COR-L47 (cell line): ENCODE measurements at places on chromosomes 12 and 14.

GRCh38 chr12:124753993-124754392, 109.7 kb downstream of the SCARB1 start:
- DNase-seq: no peak

DNA sequence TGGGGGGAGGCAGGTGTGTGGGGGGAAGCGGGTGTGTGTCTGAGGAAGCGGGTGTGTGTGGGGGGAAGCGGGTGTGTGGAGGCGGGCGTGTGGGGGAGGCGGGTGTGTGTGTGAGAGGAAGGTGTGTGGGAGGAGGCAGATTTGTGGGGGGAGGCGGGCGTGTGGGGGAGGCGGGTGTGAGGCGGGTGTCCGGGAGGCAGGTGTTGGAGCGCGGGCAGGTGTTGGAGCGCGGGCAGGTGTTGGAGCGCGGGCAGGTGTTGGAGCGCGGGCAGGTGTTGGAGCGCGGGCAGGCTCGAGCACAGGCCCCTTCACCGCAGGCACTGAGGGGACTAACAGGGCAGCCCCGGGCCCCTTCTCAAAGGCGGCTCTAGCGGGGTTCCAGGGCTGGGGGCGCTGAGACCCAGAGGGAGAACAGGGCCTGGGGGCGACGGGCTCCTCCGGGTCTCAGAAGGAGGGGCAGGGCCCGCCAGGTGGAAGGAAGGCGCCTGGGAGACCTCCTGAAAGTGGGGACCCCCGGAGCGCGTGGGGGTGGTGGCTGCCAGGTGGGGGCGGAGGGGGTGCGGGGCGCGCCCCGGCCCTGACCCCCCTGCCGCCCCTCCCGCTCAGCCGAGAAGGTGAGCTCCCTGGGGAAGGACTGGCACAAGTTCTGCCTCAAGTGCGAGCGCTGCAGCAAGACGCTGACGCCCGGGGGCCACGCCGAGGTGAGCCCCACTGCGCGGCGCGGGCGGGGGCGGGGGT, 3.2 kb downstream of the CRIP2 start:
- DNase-seq: no peak

DNA sequence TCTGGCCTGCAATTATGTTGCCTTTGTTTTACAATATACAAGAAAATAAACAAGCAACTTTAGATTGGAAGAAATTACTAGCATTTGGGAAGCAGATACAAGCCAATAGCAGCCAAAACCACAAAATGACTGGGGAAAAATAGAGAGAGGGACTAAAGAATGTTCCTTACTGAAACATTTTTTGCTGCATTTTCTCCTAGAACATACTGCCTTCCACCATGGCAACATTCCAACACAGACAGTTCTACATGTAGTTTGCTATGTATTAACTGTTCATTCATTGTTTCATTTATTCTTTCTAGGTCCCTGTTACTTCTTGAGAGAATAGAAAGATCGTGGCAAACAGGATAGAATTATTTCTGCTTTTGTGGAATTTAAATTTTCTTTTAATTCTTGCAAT, 530.2 kb downstream of the RPS29 start:
- DNase-seq: no peak

DNA sequence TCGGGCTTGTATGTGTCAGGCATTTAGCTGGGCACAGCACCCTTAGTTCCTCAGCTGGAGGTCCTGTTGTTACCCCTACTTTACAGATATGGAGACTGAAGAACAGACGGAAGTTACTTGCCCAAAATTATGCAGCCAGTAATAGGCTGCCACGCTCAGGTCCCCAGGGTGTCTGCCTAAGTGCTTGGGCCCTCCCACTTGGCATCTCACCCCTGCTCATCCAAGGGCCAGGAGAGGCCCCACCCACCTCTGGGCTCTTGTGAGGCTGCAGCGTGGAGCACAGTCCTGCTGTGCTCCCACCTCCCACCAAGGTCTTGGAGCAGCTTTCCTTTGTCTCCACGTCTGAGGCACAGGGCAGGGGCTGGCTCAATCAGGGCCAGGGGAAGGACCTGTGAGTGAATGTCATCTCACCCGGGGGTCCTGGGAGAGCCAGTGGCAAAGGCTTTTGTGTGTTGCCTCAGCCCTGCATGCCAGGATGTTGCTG, 64.6 kb downstream of the BEGAIN start:
- no peak for DNase-seq

- no peak for DNase-seq
Measured at GRCh38 chr14:99473458-99473857, 7.2 kb downstream of the SETD3 start.

- no peak for DNase-seq
Measured at GRCh38 chr12:30296486-30296885, 399.2 kb downstream of the IPO8 start.

DNA sequence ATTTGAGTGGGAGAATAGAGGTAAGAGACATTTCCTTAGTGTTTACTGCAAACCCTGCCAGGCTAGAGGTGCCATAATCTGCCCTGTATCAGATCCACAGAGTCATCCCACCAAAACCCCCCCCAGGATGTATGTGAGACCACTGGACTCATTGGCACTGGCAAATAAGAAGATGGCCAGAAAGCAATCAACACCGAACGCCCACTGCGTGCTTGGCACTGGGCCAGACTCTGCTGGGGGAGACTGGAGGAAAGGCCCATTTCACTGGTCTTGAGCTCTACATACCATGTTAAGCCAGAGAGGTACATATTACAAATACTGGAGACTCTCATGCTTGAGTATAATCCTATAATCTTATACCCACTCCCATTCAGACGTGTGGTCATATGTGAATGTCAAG, 44.0 kb downstream of the SMUG1 start:
- no peak for DNase-seq

GRCh38 chr12:9256341-9256740, 48.1 kb upstream of the PZP start:
- DNase-seq: no peak

GRCh38 chr12:29350080-29350479, 30.9 kb downstream of the ERGIC2 start:
- DNase-seq: peak; percentile 1

- peak; percentile 91 for DNase-seq
Measured at GRCh38 chr14:61558271-61558670, 137.0 kb upstream of the HIF1A start.

DNA sequence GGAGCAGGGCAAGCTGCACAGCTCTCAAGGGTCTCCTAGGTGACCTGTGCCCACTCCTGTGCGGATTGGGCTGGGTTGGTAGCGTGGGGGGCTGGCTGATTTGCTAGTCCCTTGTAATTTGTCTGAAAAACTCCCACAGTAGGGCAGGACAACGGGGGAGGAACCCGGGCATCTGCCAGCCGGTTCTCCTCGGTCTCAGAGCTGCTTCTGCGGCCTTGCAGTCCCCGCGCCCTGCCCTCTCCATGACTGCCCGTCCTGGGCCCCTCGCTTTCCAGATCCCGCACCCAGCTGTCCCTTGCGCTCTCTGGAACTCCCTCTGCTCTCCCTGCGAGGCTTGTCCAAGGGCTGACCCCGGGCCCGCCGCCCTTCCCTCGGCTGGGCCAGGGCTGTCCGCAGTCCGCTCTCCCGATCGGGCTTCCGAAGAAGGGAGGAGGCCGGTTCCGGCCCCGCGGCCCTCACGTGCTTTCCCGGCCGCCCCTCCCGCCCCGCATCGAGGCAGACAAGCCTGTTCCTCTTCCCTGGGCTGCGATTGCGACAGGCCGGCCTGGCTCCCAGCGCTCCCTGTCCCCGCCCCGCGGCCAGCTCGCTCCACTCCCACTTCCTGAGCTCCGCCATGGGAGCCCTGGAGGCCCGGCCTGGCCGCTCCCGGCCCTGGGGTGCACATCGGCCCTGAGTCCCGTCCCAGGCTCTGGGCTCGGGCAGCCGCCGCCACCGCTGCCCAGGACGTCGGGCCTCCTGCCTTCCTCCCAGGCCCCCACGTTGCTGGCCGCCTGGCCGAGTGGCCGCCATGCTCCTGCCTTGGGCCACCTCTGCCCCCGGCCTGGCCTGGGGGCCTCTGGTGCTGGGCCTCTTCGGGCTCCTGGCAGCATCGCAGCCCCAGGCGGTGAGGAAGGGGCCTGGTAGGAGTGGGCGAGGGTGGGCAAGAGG, at the start of gene LTBR:
Gene LTBR, plus strand, starts transcription at position 591 of the 927 bp plus-strand sequence. Its CDS starts 197 bp downstream, at position 788.
- no peak for DNase-seq

DNA sequence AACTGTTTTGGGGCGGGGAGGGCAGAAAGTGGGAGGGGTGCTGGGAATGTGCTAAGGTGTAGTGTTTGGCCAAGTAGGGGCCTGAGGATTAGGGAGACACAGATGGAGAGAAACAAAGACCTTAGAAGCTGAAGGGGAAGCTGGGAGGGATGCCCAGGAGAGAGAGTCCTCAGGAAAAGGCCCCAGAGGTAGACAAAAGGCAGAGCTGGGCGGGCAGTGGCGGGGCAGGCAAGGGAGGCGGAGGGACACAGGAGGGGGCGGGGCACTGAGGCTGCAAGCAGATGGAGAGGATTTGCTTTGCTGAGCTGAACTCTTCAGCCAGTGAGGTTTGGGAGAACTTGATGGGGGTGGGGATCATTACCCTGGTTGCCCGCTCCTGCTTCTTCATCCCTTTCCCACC, 2.8 kb downstream of the PTMS start:
- no peak for DNase-seq

GRCh38 chr12:76702946-76703345, 61.0 kb upstream of the ZDHHC17 start:
- DNase-seq: no peak

DNA sequence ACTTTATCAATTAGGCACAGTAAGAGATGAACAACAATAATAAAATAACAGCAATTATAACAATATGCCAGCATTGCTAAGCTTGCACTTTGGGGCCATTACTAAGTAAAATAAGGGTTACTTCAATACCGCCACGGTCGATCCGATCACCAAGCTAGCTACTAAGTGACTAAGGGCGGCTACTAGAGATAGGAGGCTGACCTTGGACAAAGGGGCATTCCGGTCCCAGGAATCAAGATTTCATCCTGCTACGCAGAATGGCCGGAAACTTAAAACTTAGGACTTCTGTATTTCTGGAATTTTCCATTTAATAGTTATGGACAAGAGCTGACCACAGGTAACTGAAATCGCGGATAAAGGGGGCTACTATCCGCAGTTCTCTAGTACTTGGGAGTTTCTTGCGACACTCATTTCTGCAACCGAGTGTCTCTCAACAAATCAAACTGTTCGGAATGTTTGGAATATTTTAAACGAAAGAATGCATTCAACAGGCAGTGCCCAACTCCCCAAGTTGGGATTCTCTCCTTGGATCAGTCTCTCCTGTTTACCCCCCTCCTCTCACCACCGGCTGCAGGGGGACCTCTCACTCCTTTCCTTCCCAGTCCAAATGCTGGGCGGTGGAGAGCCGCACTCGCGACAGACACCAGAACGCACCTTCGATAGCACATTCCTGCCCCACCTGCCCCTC, 650 bp downstream of the HEBP1 start:
- no peak for DNase-seq

- DNase-seq: no peak
Measured at GRCh38 chr12:64714551-64714968, 44.6 kb downstream of the GNS start.

- no peak for DNase-seq
Measured at GRCh38 chr12:108468196-108468968, 46.7 kb upstream of the FICD start.

- no peak for DNase-seq
Measured at GRCh38 chr14:21725250-21725649, 51.6 kb upstream of the OR4E1 start.

- peak; percentile 25 for DNase-seq
Measured at GRCh38 chr12:119328111-119328510, 6.4 kb upstream of the CCDC60 start.

DNA sequence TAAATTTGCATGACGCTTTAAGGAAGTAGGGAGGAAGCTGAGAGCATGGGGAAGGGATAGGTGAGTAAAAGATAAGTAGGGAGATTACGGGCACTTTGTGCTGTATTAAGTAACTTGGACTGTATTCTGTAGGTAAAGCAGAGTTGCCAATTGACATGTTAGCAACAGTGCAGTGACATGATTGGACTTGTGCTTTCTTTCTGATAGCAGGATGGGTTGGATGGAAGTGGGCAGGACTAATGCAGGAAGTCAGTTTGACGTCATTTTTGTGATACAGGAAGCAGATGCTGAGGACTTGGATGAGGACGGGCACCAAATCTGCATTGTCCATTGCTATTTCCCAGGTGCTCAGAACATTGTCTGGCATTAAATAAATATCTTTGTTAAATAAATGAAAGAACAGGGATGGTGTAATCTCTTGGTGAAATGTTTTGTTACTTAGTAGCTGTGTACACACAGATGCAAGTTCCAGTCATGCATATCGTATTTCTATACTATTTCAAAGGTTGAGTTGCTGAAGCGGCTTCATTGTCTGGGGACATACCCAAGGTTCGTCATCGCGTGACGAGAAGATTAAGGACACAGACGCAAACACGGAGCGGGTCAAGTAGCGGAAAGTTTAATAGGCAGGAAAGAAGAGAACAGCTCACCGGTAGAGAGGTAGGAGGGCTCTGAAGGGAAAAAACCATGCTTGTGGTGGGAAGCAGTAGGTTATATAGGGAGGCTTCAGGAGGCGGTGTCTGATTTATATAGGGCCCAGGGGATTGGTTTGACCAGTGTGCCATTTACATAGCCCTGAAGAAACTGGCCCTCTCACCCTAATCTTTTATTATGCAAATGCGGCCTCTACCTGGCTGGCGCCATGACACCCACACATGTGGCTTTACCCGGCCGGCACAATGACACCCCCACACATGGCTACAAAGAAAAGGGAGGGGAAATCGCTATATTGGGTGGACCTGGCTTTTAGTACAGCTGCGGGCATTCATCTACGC, 30.7 kb downstream of the GUCY2C start:
- DNase-seq: peak; percentile 75

- no peak for DNase-seq
Measured at GRCh38 chr12:24537083-24537860, 411.6 kb downstream of the BCAT1 start.

DNA sequence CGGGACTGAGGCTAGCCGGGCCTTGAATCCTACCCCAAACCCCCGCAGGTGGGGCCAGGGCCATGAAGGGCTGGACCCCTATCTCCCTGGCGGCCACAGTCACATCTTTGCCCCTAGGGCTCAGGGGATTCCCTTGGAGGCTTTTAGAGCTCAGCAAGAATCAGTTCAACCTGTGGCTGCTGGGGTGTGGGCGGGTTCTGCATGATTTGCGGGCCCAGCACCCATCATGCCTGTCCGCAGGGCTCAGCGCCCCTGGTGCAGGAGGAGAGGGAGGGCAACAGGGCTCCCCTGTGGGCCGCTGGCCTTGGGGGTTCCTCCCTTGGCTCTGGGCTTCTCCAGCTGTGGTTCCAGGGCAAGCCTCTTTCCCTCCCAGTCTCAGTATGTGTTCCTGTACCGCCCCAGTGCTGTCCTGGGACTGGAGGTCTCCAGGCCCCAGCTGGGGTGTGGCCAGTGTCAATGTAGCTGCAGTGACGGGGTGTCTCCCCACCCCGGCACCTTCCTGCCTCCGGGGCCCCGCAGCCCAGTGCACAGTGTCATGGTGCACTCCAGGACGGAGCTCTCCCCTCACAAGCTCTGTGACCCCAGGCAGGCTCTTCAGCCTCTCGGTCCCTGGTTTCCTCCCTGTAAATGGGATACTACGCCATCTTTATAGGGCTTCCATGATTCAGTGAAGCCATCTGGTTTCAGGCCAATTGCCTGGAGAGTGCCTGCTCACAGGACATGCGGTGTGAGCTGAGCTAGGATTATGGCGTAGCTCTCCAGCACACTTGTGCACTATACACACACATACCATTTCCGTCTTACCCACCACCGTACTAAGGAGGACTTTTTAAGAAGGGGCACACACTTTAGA, 9.9 kb upstream of the LBHD2 start:
- DNase-seq: no peak
